ENCODE measurements at places on chromosomes 3 and 15.
A peak's percentile ranks its signal among the peaks of the same experiment; 100 is the strongest.

GRCh38 chr3:65112751-65113300 is 425.0 kb upstream of the ADAMTS9 start:
- DNase-seq = no peak

- no peak for DNase-seq
Measured at GRCh38 chr3:6097556-6097955, 763.4 kb upstream of the GRM7 start.

DNA sequence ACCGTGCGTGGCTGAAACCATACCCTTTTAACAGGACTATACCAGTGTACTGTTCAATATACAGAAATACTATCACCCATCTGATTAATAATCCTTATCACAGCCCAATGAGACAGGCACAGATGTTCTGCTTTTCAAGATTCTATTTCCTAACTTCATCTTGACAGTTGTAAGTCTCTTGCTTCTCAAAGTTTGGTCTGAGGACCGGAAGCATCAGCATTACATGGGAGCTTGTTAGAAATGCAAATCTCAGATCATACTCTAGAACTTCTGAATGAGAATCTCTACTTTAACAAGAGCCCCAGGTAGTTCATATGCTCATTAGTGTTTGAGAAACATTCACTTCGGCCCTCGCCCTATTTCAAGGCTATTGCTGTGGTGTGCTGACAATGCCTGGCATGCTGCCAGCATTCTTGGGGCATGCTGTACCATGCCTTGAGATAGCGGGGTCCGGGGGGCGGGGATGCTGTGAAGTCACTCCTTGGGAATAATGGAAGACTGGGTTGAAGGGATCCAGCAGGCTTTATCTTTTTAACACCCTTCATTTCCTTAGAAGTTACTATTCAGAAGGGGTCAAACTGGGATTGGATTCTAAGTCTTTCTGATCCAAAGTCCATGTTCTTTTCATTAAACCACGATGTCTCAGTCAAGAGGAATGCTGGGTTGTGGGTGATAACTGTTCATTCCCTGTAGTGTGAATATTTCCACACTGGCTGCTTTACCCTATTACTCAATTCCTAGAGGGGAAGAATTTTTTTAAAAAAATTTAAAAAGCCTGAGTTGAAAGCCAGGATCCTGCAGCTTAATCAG is 194.7 kb downstream of the LPP start:
- peak; percentile 93 for DNase-seq

- DNase-seq = no peak
Measured at GRCh38 chr15:27746401-27746955, 352.6 kb downstream of the OCA2 start.

- peak; percentile 51 for DNase-seq
Measured at GRCh38 chr15:75693501-75694240, 19.0 kb downstream of the CSPG4 start.

GRCh38 chr3:58191361-58191991 is 19.3 kb downstream of the DNASE1L3 start:
- DNase-seq = no peak

- DNase-seq = no peak
Measured at GRCh38 chr3:46293991-46294833, 52.0 kb downstream of the CCR3 start.

DNA sequence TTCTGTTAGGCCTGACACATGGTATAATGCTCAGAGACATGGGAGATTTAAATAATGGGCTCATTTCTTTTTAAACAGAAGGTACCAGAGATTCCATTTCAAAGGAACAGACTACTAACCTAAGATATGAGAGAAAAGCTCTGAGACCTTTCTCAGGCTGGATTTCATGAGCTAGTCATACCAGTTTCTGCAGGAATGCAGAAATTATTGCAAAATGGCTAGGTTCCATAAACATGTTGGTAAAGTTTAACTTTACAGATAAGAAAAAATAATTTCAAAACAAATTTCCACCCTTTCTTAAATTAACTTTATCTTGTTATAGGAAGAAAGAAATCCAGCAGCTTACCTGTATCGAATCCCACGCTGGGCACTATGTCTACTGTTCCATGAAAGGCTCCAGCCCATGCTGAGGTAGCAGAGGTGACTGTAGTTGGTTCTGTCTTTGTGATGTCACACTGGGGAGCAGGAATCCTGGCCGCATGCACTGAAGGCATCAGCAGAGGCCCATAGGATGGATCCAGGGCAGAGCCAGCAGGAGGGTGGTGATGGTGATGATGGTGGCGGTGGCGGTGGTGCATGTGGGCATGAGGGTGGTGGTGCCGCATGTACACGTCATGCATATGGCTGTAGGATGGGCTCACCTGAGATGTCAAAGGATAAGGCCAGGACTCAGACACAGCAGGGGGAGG is 22.6 kb downstream of the VGLL3 start:
- no peak for DNase-seq

DNA sequence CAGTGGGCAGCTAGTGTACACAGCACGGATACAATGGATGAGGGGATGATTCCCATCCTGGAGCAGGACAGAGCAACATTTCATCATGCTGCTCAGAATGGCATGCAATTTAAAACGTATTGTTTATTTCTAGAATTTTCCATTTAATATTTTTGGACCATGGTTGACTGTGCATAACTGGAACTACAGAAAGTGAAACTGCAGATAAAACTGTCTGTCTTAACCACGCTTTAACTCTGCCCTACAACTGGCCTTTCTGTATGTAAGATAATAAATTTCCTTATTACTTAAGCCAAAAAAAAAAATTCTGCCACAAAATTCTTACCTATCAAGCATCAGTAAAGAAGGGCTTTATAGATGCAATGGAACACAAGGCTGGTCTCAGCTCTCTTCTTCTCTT is 33.4 kb downstream of the AP3S2 start:
- peak; percentile 29 for DNase-seq

DNA sequence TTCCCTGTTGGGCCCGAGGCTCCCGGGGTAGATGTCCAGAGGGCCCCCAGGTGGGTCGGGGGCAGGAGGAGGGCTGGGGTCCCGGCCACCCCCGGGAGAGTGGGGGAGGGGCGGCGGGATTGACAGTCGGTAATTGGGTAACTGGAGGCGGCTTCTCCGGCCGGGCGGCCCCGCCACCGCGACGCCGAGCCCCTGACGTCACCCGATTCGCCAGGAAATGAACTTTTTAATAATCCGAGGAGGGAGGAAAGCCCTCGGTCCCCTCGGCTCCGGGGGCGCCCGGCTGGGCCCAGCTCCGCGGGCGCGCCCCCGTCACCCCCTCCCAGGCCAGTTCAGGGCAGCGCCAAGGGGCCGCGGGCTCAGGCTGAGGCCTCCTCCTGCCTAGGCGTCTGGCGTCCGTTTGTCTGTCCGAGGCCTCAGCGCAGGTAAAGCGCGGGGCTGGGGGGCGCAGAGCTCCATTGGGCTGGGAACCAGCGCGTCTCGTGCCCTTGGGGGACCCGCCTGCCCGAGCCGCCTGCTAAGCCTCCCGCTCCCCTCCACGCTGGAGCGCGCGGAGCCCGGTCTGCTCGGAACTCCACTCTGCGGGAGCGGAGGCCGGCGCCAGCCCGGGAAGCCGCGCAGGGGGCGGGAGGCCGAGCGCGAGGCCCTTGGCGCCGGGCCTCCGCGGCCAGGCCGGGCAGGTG is 3.9 kb downstream of the GATA2 start:
- peak; percentile 63 for DNase-seq

GRCh38 chr3:88863196-88863595 is 244.2 kb upstream of the EPHA3 start:
- no peak for DNase-seq
